ENCODE measurements at places on chromosomes 4 and X.

DNA sequence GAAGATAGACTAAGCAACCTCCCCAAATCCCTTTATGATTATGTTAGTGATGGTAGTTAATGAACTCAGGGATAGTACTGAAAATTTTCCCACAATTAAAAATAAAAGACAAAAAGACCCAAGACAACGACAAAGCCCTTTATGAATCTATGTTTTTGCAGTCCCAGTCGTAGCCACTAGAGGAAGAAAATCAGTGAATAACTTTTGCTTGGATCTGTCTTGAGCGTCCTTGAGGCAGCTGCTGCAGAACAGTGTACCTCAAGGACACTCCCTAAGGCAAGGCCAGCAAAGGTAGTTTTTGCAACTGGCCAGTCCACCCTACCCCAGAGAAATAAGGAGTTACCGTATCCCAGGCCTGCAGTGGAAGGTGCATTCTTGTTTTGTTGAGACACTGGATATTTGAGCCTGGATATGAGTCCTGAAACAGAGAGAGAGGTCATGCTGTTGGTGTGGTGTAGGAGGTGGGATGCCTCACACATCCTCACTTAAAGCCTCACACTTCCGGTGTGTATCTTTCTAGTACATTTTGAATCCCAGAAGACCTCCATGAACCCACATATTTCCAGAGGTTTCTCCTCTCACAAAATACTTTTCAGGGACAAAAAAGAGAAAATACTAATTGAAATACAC lies 8.7 kb upstream of the TIMM8A start:
- DNase-seq = no peak

DNA sequence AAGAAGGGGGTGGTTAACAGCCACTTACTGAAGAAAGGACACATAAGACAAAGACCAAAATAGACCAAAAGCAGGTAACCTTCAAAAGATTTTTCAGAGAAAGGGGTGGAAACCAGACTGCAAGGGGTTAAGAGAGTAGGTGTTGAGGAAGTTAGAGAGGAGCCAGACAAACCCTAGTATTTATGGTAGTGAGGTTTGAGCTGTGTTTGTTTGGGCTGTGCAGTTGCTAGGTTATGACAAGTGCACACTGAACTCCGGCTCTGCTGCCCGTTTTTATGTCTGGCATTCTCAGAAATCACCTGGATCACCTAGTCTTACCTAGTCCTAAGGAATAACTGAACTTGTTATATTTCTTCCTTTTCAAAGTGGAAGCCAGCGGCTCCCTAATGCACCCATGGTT lies 22.9 kb upstream of the G3BP2 start:
- no peak for DNase-seq

DNA sequence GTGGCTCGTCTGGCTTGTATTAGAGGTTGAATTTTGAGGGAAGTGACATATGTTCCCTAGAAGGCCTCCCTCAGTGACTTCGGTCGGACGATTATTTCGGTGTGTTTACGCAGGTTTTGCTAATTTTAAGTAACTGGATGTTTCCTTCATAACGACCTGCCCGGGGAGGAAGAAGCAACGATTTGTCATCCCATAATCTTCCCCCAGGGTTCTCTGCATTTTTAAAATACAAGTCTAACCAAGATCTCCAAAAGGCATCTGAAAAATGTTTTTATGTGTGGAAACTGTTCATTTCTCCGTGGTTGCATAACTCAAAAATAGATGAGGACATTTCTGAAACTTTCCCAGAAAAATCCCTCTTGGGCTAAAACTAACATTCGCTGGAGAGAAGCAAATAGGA lies 195.4 kb downstream of the SHOX start:
- DNase-seq = no peak

- DNase-seq = no peak
These were observed 330.0 kb downstream of the HNRNPD start for GRCh38 chr4:82043809-82044137.

- DNase-seq = no peak
These were observed 122.4 kb downstream of the RASL11B start for GRCh38 chr4:52984462-52984881.

DNA sequence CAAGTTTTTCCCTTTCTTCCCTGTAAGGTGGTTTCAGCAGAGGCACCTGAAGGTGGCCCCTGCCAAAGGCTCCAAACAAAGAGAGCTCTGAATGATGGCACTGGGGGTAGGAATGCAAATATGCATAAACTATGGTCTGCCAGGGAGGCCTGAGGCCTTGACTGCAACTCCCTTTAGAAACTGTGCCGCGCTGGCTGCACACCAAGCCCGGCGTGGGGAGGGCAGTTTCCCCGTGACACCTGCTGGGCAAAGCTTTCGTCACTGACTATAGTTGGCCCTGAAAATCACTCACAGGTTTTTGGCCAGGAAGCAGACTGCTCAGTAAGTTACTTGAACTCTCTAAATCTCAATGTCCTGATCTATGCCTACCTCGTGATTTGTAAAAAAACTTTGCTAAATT lies 97.8 kb upstream of the ATOH1 start:
- peak; percentile 26 for DNase-seq

- no peak for DNase-seq
These were observed 56.6 kb downstream of the ANAPC10 start for GRCh38 chr4:145041378-145041777.

GRCh38 chr4:122762520-122762919 lies 30.0 kb downstream of the BBS12 start:
- no peak for DNase-seq

GRCh38 chr4:47374477-47374876 lies 89.0 kb downstream of the COMMD8 start:
- DNase-seq = peak; percentile 75

GRCh38 chr4:17723648-17724047 lies 57.8 kb downstream of the FAM184B start:
- DNase-seq = no peak

- no peak for DNase-seq
These were observed 19.5 kb upstream of the CRLF2 start for GRCh38 chrX:1231850-1232465.

- DNase-seq = no peak
These were observed 23.7 kb upstream of the UNC5C start for GRCh38 chr4:95572304-95572991.

GRCh38 chr4:37542706-37543105 lies 143.5 kb downstream of the RELL1 start:
- DNase-seq = peak; percentile 34

DNA sequence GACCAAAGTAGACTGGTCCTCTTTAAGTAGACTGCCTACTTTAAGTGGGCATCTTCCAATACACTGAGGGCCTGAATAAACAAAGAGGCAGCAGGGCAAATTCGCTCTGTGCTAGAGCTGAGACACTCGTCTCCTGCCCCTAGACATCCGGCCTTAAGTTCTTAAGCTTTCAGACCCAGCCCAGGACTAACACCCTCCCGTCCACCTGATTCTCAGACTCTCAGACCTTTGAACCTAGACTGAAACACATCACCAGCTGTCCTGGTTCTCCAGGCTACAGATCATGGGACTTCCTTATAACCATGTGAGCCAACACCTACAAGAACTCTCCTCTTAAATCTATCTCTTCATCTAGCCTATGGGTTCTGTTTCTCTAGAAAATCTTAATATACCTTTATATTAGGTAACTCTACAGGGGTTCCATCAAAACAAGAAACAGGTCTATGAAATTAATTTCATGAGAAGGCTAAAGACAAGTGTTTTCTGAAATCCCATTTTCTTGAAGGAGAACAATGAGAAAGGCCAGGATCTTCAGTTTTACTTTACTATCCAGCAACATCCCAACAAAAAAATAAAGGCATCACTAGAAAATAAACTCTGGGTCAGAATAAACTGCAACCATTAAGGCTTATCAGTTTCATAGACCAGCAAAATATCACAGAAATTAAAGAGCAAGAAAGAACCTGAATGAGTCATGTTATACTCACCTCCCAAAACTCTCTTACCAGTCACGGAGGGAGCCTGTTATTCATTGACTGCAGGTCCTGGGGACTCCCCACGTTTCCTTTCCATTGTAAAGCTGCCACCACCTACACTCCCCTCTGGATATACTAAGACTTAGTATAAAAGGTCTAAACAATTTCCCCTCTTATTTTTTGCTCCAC lies 14.8 kb downstream of the ADGRA3 start:
- DNase-seq = no peak

DNA sequence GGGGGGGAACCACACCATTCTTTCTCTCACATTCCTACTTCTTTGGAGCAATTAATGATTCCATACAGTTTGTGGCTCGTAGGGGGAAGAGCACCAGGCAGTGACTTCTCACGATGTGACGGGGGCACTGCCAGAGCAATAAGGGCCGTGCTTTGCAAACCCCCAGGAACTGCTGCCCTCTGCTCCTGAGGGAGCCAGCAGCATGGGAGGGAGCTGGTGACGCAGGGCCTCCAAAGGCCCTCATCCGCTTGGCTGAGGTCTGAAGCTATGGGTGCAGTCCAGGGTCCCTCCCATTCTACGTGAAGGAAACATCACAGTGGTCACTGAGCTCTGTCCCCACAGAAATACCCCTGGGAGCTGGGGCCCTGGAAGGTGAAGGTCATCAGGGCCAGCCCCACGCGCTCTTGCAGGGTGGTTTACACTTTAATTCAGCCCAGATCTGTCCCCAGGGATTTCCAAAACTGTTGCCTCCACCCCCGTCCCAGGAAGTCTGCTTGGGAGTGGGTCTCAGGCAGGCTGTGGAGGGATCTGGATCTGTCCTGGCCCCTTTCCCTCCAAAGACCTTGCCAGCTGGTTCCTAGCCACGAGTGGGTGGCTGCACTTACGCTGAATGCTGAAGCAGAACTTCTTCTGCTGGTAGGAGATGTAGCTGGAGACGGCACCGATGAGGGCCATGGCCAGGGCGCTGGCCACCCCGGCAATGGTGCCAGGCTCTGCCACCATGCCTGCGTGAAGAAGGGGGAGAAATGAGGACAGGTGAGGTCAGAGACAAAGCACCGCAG lies 82.6 kb downstream of the MTMR1 start:
- no peak for DNase-seq

- DNase-seq = no peak
These were observed 956 bp downstream of the TMEM154 start for GRCh38 chr4:152678841-152679240.

DNA sequence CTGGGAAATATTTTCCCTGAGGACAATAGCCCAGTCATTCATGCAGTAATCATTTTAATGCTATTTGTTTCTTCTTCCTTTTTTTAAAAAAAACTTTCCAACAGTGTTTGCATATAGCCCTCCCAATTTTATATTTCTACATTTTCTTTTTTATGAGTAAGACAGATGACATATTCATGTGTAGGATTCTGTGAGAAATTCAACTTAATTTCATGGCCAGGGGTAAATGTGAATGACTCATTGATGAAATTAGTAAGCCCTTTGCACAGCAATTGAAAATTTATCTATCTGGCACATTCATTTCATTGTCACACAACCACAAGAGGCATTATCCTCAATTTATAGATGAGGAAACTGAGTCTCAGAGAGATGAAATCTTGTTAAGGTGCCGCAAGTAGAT lies 13.7 kb upstream of the SMIM20 start:
- DNase-seq = no peak

DNA sequence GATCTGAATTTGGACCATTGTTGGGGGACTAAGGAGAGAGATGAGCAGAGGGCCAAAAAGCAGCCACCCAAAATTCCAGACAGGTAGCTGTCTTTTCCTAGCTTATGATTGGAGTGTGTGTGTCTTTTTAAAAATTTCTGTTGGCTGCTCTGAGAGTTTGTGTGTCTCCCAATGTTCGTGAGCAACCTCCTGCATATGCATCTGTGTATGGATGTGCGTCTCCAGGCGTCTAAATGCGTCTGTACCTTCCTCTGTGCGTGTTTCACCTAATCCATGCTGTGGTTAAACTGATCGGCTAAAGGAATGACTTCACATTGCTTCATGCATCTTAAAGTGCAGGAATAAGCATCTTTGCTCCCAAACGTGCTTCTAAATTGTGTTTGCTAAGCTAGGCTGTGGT lies 65.5 kb upstream of the LAS1L start:
- DNase-seq = no peak

DNA sequence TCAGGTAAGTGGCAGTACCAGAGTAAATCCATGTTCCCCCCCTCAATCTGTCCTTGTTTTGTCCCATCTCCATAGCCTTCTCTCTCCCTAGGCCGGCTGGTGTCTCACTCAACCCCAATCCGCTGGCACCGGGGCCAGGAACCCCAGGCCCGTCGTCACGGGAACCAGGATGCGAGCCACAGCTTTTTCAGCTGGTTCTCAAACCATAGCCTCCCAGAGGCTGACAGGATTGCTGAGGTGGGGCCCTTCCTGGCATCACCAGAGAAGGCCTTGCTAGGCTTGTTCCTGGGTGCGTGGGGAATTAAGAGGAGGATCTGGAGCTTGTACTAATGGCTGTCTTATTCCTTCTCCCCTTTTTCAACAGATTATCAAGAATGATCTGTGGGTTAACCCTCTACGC lies 2.7 kb downstream of the TSPYL2 start:
- DNase-seq = no peak

GRCh38 chrX:96837808-96838207 lies 45.9 kb upstream of the RPA4 start:
- no peak for DNase-seq

DNA sequence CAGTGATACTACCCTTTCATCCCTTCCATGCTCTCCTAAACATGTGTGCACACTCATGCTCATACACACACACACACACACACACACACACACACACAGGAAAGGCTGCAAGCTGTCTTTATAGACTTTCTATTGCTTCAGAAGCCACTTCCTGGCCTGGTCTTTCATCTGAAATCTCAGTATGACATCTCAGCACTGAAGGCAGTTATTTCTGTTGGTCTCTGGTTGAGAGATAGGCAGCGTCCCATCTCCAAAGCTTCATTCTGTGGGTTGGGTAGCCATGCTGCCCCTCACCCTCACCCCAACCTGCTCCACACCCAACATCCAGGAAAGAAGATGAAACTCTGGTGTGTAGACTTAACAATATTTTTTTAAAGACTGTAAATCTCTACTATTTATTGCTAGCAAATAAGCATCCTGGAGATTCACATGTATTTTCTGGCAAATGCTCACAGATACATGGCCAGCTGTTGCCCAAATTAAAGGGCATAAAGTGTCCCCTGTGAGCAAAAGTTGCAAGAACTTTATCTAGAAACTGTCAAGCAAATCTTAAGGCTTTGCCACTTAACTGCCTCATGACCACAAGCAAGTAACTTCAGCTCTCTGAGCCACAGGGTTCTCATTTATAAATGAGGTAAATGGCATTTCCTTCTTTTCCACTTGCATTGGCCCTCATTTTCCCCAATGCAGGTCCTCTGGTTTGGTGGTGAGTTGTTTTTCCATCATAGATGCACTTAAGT lies 189.8 kb upstream of the AFF2 start:
- DNase-seq = no peak

DNA sequence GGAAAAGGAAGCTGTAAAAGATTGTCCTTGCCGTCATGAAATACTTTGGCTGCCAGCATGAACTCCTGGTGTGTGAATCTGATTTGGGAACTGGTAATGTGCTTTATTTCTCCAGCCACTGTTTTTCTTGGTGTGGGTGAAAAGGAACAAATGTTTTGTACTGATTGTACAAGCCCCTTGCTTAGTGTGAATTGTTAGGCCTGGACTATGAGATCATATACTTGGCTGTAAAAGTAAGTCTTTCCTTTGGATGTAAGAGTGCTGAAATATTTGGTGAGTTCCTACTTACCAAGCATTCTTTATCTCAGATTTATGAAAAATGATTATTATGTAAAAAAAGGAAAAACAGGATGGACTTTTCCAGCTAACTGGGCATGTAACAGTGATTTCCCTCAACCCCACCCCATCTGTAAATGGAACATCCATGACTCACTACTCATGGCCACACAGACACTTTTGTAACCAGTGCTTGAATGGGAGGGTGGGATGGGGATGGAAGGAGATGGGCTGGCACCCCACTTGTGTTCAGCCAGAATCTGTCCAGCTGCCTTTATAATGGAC lies 6.3 kb downstream of the FNIP2 start:
- DNase-seq = no peak

Data from NCI-H446 treated with DMSO at 0.1 percent for 48 hours (cell line).